ENCODE measurements at places on chromosomes 5 and 9.

DNA sequence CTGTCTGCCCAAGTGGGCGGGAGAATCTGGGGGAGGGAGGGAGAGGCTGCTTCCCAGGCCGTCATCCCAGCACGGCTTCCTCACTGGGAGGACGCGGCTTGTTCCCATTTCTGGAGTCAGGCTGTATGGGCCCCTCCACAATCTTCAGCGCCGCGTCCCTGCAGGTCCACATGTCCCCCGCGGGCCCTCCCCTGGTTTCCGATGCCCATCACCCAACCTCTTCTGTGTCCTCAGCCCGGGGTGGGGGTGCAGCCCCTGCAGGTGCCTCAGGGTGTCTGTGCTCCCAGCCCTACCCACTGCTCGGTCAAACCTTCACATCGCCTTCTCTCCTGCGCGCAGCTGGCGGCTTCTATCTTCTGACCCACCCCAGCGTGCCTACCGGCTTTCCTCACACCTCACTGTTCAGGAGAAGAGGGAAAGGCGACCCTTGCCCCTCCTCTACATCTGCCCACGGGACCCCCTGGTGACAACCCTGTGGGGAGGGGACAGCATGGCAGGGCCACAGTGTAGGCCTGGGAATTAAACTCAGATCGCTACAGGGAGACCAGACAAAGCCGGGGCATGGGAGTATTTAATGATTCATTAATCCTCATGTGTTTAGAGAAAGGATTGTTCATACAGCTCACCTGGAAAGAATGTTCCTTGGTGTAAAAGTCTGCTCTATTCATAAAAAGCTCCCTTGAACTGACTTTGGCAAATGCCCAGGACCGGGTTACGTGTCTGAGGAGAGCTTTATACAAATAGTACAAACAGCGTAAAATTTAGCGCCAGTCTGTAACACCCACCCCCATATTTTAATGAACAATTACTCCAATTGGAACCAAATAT lies 145.1 kb downstream of the IRX1 start:
- DNase-seq: no peak

GRCh38 chr5:178413988-178414387 lies 176.2 kb downstream of the COL23A1 start:
- DNase-seq: no peak

DNA sequence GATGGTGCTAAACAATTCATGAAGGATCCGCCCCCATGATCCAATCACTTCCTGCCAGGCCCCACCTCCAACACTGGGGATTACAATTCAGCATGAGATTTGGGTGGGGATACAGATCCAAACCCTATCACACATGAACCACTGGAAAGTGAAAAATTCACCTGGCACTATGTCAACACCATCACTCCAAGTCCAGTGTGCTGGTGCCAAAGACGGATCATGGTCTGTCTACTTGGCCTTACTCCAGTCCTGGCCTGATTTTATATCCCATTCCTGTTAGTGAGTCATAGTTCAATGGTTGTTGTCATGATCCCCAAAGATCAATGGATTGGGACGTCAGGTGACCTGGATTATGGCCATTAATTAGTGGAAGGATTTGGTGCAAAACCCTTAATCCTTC lies 147.4 kb upstream of the RPS23 start:
- DNase-seq: no peak

- DNase-seq: no peak
Observed at GRCh38 chr9:20217596-20217995, 404.7 kb downstream of the MLLT3 start.

DNA sequence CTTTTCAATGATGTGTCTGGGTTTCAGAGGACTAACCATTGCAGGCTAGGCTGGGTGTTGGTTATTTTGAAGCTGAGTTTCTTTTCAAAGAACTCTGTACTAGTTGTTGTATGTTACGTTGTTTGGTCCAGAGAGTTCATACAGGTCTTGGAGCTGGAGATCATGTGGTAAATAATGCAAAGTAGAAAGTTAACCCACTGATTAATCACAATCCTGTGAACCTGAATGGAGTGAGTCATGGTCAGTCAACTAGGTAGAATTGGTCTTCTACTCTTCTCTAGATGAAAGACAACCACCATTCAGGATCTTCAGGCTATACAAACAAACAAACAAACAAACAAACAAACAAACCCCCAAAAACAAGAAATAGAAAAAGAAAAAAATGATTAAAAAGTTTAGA lies 388.9 kb upstream of the ACTBL2 start:
- DNase-seq: no peak

GRCh38 chr9:114071197-114071795 lies 6.8 kb downstream of the AMBP start:
- no peak for DNase-seq

GRCh38 chr9:135081731-135082130 lies 5.7 kb upstream of the OLFM1 start:
- no peak for DNase-seq

GRCh38 chr9:100309992-100310391 lies 42.8 kb downstream of the TEX10 start:
- DNase-seq: no peak

- no peak for DNase-seq
Observed at GRCh38 chr5:142824391-142824790, 54.2 kb downstream of the ARHGAP26 start.

Measured in activated naive CD8-positive, alpha-beta T cell treated with anti-CD3 and anti-CD28 coated beads, Interleukin-2, amount 50 U/mL, for 16 hours (primary cell).